ENCODE measurements at places on chromosomes 3 and 15.
A peak's percentile ranks its signal among the peaks of the same experiment; 100 is the strongest.

DNA sequence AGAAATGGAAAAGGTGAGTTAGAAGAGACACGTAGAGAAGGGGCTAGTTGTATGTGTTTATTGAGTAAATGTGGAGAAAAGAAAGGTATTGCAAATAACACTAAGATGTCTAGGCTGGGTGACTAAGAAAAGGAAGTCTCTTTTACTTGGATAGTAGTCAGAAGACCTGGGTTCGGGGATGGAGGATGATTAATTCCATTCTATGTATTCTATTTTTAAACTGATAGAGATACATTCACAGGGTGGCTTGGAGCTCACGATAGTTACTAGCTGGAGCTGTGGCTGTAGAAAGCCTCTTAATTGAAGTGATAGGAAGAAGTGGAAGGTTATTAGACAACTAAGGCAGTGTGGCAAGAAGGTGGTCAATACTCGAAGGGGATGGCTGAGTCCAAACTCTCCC lies 65.9 kb upstream of the TNIK start:
- DNase-seq = no peak

GRCh38 chr3:10085738-10086137 lies 22.3 kb downstream of the FANCD2OS start:
- no peak for DNase-seq

DNA sequence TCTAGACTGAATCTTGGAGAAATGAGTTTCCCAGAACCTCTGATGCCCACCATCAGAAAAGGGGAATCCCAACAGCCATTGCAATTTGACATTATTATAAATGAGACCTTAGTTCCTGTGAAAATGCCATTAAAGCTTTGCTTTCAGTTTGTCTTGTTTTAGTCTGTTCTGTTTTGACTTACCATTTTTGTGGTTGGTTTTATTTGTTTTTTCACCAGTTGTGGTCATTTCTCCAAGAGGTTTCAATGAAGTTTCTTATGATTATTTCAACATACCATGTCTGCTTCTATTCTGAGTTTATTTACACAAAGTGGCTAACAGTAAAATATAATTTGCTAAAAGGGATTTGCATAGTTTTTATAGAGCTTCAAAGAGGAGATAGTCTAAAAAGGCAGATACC lies 175.0 kb upstream of the MCTP2 start:
- DNase-seq = peak; percentile 85

- no peak for DNase-seq
These were observed 78.7 kb downstream of the CRYGS start for GRCh38 chr3:186465508-186465907.

- DNase-seq = no peak
These were observed 186.7 kb upstream of the GADL1 start for GRCh38 chr3:31081018-31081662.

DNA sequence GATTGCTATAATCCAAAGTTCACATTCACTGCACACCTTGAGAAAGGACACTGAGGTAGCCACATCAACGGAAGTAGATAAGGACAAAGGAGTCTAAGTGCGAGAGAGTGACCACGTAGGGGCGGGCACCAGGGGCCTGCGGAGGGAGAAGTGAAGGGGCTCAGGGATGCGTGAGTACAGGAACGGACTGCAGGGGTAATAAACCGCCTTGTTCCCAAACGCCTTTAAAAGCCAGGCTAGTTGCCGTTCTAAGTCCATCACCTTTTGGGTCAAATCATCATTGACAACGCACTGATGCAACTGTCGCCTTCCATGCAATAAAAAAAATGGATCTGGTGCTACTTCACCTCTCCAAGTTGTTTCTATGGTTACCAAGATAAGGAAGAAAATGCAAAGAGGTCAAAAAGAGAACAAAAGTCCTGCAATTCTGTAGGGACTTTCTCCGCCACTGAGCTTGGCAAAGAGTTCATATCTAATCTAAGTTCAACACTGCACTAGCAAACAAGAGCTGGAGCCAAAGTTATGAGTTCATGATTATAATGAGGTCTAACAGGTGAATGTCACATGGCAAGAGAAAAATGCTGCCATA lies 32.6 kb upstream of the ATP11B start:
- DNase-seq = no peak

DNA sequence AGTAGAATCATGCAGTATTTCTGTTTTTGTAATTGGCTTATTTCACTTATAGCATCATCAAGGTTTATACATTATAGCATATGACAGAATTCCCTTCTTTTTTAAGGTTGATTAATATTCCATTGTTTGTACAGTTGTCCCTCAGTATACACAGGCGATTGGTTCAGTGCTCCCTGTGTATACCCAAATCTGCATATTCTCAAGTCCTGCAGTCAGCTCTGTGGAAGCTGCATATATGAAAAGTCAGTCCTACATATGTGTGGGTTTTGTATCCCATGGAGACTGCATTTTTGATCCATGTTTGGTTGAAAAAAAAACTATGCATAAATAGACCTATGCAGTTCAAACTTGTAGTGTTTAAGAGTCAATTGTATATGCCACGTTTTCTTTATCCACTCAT lies 127.7 kb downstream of the ISL2 start:
- no peak for DNase-seq

DNA sequence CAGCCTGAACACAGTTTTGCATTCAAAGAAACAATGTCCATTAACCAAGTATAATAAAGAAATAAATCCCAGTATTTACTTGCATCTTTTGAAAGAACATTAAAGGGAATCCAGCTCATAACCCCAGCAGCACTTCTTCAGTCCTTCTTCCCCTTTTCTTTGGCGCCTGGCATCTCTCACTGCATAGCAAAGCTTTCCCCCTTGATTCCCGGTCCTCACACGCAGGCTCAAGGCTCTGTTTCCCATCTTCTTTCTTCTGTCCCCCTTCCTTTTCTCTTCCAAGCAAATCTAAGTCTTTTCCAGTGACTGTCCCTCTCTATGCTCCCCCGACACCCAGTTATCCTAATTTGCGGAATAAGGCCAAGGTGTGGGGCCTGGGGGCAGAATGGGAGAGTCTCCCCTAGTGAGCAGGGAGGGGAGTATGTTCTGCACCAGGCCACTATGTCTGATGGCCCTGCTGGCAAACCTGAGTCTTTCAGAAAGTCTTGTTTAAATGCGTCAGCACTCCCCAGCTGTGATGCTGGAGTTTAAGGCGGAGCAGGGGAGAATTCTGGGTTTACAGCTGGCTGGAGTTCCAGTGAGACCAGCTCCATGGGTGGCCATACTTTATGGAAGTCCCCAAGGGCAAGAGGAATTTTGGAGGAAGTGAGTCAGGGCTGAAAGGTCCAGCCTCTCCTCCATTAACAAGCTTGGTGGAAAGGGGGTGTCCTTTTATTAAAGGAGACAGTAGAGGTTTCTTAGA lies 42.1 kb downstream of the GOLGA6A start:
- DNase-seq = peak; percentile 91

- no peak for DNase-seq
These were observed 1245.6 kb downstream of the OTOL1 start for GRCh38 chr3:162742159-162742717.

DNA sequence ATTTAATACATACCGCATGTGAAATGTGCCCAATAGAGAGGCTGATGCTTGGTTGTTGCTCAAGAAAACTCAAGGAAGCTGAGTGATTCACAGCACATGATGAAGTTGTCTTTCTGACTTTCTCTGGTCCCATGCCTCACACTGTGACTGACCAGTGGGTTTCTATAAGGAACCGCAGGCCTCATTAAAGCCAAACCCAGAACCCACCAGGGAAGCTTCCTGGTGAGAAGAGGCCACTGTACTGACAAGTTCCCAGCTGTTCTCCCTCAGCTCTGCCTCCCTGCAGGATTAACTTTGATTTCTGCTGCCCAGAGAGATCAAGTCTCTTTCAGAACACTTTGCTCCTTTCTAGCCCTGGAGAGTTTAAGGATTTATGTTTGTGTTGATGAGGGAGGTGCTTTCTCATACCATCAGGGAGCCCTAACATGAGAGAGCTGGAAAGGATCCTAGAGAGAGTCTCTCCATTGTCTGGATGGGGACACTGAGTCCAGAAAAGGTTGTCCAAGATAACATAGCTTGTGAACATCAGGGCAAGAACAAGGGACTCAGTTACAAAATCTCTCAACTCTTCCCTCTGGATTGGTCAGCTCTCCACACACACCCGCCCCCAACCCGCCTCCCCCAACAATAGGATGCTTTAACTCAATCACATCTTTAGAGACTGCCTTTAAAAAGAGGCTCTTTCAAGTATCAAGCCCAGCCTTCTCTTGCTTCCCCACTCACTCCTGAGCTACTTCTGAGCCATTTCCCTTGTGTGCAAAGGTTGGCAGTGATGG lies 303.2 kb upstream of the TLE3 start:
- no peak for DNase-seq

GRCh38 chr3:131082871-131083863 lies 56.5 kb downstream of the NEK11 start:
- DNase-seq = peak; percentile 15

DNA sequence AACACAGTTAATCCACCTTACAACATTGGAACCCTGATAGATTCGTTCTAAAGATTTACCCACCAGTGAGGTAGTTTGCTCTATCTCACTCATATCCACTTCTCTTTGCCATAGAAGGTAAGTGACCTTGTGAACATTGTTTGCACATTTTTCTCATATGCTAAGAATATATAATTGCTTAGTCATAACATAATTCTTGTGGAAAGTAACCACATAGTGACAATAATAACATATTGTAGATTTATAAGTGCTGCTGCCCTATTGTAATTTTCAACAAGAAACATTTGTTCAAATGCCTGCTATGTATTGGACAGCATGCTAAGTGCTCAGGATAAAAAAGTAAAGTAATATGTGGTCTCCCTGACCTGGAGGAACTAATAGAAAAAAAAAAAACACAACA lies 554.2 kb upstream of the KCNMB2 start:
- peak; percentile 84 for DNase-seq

DNA sequence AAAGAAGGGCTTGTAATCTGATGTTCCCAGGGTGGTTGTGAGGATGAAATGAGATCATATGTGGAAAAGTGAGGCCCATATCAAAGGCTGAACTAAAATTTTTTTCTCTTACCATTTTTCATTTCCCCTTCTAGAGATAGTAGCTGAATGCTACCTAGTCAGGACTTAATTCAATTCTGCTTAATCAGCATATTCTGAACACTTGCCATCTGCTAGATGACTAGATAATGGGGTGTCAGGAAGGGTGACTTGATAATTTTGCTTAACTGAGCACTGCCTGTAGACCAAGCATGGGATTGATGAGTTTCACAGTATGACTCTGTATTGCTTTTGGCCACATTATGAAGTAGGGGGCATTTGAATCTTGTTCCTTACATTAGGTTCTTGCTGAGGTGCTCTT lies 136.2 kb downstream of the CHST2 start:
- no peak for DNase-seq

DNA sequence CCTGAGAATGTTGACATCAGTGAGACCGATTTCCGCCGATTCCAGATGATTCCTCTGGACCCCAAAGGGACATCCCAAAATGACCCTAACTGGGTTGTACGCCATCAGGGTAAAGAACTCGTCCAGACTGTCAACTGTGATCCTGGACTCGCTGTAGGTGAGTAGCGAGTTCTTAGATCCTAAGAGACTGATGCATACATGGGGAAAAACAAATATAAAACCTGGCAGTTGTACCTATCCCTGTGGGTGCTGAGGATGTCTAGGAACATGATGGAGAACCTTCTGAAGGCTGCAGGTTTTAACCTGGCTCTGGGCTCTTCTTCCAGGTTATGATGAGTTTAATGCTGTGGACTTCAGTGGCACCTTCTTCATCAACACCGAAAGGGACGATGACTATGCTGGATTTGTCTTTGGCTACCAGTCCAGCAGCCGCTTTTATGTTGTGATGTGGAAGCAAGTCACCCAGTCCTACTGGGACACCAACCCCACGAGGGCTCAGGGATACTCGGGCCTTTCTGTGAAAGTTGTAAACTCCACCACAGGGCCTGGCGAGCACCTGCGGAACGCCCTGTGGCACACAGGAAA lies 12.3 kb downstream of the THBS1 start:
- DNase-seq = peak; percentile 17

DNA sequence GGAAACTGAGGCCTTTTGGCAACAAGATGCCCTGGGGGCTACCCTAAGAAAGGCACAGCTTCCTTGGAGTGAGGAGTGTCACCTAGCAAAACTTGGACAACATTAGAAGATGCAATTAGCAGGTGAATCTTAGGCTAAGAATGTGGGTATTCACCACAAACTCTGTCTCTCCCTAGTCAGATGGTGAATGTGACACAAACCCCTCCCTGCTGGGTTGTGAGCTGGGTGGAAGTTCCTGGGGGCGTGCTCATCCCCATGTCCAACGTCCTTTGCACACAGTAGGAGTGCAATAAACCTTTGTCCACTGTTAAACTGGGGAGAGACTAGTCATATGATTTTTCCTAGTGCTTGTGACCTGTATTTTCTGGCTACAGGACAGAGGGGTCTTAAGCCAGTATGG lies 67.1 kb upstream of the SH3GL3 start:
- peak; percentile 51 for DNase-seq

DNA sequence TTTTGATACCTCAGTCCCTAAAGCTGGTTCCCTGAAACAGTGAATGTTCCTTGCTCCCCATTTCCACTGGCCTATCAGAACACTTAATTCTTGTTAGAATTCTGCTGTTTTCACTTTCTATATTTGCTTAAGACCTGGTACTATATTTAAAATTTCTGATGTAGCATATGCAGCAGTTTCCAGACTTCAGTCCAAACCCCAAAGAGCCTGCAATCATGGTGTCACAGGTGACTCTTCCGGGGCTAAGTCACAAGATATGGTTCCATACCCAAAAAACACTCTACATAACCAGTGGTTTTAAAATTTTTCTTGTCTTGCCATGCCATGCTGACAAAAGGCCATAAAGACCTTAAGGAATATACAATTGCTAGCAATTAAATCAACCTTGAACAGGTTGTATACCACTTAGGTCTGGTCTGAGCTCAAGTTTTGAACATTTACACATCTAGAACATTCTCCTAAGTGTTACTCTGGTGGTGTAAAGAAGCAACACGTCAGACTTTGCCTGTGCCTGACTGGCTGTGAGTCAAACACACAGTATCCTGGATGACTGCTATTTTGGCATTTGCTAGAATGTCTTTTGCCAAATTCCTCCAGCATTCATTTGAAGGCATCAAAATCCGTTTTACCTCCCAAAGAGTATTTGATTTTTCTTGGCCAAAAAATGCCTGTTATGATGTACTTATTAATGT lies 160.0 kb downstream of the FRMD5 start:
- peak; percentile 52 for DNase-seq

GRCh38 chr3:165532851-165533250 lies 304.4 kb downstream of the BCHE start:
- no peak for DNase-seq

DNA sequence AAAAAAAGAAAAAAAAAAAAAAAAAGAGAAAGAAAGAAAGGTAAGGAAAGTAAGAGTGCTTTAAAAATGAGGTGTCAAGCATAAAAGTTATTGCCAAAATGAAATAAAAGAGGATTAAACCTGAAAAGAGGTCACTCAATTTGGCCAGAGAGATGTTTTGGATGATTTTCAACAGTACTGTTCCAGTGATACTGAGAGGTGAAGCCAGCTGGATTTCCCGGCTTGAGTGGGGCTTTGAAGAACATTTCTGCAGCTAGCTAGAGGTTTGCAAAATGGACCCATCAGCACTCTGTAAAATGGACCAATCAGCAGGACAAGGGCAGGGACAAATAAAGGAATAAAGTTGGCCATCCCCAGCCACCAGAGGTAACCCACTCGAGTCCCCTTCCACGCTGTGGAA lies 128.5 kb downstream of the LSAMP start:
- DNase-seq = no peak

- peak; percentile 91 for DNase-seq
These were observed 217.9 kb upstream of the THBS1 start for GRCh38 chr15:39362821-39363561.
